ENCODE measurements at places on chromosomes 12 and 14.

DNA sequence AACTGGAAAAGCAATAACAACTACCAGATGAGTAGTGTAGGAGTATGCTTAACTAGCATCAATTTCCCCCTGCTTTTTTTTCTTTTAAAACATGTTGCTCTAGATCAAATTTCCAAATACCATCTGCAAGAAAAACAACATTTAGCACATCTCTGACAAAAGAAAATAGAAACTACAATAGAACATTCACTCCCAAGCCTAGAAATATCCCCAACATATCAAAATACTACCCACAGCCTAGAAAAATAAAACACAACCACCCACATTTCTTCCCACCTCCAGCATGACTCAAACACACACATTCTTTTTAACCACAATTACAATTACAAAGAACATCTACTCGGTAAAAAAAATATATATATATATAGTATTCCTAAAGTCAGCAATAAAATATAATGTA lies 120.0 kb downstream of the PPFIA2 start:
- peak; percentile 48 for DNase-seq

GRCh38 chr14:104926619-104927431 lies 2.1 kb downstream of the PLD4 start:
- DNase-seq, result no peak

- DNase-seq, result peak; percentile 33
Measured at GRCh38 chr12:6224550-6224949, 24.4 kb downstream of the CD9 start.

DNA sequence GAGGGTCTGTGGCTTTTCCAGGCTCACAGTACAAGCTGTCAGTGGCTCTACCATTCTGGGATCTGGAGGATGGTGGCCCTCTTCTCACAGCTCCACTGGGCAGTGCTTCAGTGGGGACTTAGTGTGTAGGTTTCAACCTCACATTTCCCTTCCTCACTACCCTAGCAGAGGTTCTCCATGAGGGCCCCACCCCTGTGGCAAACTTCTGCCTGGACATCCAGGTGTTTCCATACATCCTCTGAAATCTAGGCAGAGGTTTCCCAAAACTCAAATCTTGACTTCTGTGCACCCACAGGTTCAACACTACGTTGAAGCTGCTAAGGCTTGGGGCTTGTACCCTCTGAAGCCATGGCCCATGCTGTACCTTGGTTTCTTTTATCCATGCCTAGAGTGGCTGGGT lies 40.3 kb downstream of the KTN1 start:
- no peak for DNase-seq
